Fibroblast of skin of back (primary cell): ENCODE measurements at places on chromosomes 2 and 18.

DNA sequence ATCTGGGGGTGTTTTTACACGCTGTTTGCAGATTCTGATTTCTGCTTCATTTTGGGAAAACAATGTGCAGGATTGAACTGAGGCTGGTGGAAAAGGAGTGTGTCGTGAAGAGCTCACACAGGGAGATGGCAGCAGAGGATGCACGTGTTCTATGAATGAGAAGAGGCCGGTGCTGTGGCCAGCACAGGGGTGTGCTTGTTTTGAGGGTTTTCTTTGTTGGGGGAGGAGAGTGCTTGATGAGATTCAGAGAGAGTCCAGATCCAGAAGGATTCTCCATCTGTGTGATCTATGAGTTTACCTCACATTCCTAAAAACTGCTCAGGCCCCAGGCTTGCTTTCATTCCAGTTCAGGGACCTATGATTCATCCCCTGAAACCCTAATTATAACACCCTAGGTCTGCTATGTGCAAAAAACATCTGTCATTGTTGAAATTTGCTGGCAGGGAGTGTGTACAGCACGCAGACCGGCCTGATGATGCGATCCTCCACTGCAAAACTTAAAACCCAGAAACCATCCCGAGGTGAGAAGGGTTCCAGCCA, 12.1 kb downstream of the TGFA start:
- DNase-seq = peak; percentile 22

GRCh38 chr2:69244882-69245281, 142.1 kb downstream of the GFPT1 start:
- no peak for DNase-seq

GRCh38 chr2:43391878-43392215, 165.4 kb upstream of the ZFP36L2 start:
- peak; percentile 63 for DNase-seq

DNA sequence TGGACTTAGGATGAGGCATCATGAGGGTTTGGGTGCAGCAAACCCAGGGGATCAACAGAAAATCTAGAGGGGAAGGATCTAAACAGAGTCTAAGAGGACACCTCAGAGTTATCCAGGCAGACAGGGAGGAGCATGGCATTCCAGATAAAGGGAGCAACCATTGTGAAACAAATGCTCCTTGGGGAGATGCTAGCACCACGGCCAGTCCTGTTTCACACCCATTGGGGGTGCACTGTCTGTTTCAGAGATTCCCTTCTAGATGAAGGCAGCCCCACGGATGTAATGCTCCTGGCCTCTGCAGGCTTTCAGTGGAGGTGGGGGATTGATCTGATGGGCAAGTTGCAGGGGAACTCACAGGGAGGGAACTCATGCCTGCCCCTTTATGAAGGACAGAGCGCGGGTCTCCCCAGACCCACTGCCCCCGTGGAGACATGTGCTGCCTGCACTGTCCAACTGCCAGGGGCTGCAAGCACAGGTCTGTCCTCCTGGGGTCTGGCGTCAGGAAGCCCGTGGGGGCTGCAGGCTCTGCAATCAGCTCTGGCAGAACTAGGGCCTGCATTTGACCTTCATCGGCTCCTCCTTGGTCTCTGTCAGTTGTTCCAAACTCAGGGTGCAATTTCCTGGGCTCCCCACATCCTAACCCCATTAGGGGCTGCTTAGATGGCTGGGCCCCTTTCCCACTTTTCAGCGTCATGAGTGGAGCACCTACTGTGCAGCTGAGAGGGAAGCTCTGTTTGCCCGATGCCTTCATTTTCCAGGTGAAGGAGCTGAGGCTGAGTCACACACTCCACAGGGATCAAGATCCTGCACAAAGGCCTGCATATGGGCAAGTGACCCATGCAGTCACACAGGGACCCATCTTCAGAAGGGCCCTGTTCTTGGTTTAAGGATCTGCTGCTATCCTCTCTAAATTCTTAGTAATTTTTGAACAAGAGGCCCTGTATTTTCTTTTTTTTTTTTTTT, 163.4 kb downstream of the ARL4C start:
- no peak for DNase-seq

DNA sequence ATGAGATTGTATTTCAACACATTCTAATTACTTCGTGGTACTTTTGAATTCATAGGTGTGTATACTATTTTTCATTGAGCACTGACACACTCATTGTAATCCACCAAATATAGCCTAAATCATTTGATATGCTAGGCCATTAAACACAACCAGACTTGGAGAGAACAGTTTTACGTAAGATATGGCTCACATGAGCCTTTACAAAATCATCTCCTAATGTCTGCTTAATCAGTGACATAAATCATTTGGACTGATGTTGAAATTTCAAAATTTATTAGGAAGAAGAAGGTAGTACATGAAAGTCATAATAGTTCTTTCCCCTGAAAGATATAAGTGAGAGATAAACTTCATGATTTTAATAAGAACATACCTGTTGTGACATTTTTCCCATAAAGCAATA, 550.2 kb upstream of the LINC00305 start:
- DNase-seq = no peak

DNA sequence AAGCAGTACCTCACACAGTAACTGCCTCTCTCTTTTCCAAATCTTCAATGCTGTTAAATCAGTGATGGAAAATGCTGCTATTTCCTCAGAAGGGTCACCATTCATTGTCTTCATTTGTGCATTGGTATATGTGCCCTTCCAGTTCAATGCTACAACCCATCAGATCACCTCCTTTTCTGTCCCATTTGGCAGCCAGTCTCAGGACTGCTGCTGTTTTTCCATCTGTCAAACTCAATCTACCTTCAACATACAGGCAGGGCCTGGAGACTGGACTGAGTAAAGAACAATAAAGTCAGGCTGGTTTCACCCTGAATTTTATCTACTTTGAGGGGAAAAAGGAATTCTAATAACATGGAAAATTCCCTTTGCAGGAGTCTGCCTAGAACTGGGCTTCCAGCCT, 17.9 kb downstream of the ZNF385B start:
- DNase-seq = no peak

GRCh38 chr18:10265560-10266333, 188.7 kb upstream of the APCDD1 start:
- no peak for DNase-seq
